ENCODE measurements at places on chromosomes 12 and 14.

DNA sequence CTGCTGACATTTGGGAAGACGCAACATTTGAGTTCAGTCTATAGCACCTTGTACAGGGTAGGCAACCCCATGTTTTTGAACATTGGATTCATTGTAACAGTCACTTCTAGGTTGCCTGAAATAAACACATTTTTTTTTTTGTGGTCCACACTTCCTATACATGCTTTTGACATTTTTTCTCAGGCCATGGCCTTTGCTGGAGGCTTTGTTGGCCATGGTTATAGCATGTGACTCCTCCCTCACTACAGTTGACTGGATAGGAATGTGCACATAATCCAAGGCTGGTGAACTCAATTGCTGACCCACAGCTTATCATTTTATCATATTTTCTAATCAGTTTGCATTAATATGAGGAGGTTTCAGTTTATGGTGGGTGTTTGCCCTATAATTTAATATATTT, 60.6 kb downstream of the TMEM117 start:
- no peak for DNase-seq

DNA sequence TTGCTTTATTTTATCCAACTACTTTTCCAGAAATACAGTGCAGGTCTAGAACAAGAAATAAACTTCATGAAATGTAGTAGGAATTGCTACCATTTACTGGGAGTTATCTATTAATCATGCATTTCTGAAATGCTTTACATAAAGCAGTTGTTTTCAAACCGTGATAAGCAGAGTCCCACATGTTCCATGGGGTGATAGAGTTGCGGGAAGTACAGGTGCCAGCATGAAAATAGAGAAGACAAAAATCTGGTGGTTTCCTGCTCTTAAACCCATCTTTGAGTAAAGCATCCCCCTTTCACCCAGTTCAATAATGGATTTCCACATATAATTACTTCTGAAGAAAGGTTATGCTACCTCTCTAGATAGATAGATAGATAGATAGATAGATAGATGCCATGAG, 123.7 kb upstream of the PDZRN4 start:
- DNase-seq, result no peak

GRCh38 chr12:53983950-53984572, 885 bp upstream of the HOXC10 start:
- DNase-seq, result no peak

GRCh38 chr12:100472325-100472724, 1.3 kb upstream of the NR1H4 start:
- DNase-seq, result no peak

- DNase-seq, result no peak
These were observed 43.6 kb downstream of the FGD6 start for GRCh38 chr12:95173392-95174251.

DNA sequence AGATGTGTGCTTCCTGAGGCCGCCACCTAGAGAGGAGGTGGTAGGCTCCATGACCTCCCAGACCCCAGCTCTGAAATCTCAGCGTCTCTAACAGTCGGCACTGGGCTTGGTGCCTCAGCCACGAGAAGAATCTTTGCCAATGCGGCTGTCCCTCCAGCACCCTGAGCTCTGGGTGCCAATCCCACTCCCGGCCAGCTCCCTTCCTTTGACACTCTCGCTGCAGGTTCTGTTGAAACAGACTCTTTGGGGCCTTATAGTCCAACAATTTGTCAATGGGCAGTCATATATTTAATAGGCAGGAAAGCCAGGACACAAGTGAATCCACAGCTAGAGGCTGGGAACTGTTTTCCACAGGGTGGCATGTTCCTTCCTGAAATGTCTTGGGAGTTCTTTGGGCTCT, 52.8 kb downstream of the PRMT8 start:
- DNase-seq, result no peak

DNA sequence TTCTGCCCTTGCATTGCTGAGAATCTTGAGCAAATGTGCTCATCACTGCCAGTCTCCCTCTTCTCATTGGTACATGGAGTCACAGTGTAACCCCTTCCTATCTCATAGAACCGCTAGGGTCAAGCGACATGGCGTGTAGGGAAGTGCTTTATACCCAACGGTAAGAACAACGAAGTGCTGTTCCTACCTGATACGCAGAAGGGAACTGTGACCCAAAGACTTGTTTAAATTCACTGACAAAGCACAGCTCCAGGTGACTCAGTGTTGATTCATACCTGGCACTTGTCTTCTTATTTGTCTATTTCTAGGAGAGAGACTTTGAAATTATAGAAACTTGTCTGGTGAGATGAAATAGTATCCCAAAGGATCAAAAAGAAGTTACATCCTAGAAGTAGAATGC, 53.7 kb downstream of the FBXL14 start:
- DNase-seq, result no peak

DNA sequence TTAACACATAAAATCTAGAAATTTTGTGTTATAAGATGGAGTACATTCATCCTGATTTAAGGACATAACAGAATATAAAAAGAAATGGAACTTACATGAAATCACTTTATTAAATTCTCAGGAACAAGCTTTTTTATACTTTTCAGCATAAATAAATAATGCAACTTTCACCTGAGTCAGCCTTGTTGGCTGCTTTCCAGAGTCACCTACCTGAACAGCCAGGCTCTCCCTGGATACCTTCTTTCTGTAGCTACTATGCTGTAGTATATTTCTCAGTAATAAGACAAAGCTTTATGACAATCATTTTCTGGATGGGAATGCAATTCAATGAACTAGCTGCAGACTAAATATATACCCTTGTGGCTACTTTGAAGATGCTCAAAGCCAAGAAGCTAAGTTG, 111.9 kb downstream of the NTS start:
- no peak for DNase-seq

DNA sequence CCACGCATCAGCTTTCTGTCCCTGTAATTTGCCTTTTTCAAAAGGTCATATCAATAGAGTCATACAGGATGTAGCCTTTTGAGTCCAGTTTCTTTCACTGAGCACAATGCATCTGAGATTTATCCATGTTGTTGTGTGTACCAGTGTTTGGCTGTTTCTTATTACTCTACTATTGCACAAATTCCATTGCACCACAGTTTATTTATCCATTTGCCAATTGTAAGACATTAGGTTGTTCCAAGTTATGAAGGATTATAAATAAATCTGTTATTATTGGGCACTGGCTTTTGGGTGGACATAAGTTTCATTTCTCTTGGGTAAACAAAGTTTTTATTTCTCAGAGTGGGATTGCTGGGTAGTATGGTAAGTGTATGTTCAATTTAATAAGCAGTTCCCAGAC, 68.3 kb upstream of the TBPL2 start:
- DNase-seq, result no peak

GRCh38 chr12:108772891-108773797, 41.8 kb upstream of the CORO1C start:
- DNase-seq, result no peak

DNA sequence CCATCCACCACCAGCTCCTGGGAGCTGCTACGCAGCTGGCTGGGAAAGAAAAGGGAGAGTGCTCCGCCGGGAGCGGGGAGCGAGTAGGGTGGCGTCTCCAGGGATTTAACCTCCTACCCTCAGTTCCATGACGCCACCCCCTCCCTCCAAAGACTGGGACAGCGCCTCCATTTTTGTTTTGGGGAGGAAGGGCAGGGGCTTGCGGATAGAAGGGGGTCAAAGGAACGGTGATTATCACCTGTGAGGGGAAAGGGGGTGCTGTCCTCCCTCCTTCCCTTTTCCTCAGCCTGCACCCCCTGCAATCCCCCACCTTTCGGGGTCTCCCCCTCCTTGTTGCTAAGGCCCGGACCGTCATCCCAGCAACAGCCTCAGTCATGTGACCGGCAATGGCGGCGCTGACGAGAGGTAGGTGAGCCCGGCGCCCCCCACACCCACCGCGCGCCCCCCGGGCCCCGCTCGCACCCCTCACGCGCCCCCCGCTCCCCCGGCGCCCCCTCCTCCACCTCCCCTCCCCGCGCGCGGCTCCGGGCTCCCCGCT, at the start of gene DTX3:
DTX3 (plus strand) TSS at position 371 of the 538 bp plus-strand sequence. CDS start 1,694 bp downstream, outside the sequence.
- no peak for DNase-seq

DNA sequence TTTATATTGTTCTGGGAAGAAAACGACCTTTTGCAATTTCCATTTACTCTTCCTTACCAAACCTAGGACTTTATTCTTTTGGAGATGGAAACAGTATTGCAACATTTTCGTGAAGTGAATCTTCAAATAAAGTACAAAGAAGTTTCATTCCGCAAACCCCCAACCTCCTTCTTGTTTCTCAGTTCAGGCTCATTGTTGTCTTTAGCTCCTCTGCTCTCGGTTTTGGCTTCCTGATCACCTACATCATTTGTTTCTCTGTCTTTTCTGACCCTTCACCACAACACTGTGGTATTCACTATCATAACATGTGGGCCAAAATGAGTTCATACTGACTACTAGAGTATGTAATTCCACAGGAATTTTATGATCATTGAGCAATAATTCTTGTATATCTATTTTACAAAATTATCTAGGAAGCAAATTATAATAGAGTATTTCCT, 266.8 kb downstream of the ADAMTS20 start:
- no peak for DNase-seq

DNA sequence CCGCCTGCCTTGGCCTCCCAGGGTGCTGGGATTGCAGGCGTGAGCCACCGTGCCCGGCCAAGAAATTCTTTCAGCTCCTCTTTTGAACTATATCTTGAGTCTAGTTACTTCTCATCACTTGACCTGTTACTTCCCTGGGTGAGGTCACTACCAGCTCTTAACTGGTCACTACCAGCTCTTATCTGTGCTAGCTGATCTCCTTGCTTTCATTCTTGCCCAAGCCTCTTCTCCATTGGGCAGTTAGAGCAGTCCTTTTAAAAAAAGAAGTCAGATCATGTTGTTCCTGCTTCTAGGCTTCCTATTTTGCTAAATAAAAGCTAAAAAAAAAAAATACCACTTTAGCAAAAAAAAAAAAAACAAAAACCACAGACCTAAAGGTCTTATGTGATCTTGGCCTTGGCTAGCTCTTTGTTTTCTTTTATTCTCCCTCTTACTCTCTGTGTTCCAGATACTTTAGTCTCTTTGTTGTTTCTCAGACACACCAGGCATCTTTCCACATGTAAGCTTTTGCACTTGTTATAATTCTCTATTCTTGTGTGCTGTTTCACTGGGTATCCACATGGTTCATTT, 63.5 kb downstream of the RAD51B start:
- DNase-seq, result no peak

DNA sequence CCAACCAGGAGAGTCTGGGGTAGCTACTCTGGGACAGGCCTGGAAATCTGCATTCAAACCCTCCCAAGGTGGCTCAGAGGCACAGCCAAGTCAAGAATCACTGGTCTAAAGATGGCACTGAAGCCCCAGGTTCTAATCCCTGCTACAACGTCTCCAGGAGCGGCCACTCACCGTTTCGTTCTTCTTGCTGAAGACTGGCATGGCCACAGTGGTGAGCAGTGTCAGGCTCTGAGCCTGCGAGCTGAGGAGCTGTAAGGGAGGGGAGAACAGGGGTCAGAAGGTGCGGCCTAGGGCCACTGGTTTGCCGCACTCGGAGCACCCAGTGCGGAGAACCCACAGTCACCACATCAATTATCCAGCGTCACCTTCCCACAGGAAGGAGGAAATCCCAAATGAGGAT, 38.8 kb downstream of the CACNA2D4 start:
- DNase-seq, result no peak

DNA sequence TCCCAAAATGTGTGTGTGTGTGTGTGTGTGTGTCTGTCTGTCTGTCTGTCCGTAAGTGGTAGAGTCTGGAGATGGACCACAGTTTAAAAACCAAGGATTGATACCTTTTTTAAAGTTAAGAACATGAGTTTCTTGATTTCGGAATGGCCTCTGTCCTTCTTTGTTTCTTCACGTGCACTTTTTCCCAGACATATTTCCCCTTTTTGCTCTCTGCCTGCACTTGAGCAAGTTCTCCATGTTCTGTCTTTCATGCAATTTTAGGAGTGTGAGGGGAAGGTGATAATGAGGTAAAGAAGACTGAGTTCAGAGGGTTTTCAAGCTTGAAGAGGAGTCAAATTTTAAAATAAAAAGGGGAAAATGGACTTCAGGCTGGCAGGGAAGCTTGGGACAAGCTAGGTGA, 12.7 kb downstream of the OLR1 start:
- no peak for DNase-seq

DNA sequence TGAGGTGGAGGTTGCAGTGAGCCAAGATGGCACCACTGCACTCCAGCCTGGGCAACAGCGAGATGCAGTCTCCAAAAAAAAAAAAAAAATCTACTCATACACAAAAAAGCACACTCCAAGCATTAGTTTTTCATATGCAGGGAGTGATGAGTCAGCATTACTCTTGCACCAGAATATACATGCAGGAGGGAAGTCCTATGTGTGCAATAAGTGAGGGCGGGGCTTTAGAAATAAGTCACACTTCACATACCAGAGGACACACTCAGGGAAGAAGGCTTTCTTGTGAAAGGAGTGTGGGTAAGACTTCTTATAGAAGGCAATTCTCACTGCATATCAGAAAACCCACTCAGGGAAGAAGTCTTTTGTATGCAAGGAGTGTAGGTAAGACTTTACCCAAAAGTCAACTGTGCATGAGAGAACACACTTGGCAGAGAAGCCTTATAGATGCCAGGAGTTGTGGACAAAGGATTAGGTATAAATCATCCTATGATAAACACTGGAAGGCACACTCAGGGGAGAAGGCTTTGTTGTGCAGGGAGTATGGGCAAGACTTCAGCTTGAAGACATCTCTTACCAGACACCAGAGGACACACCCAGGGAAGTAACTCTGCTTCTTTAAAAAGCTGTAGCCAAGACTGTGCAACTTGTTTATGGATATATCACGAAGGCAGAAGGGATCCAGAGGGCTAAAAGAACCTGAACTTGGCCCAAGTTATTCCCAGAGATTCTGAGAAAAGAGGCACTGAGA, 50.5 kb downstream of the ATF7 start:
- no peak for DNase-seq

- no peak for DNase-seq
These were observed 30.0 kb downstream of the NUMB start for GRCh38 chr14:73428353-73428824.
